ENCODE measurements at places on chromosomes 7 and 10.

DNA sequence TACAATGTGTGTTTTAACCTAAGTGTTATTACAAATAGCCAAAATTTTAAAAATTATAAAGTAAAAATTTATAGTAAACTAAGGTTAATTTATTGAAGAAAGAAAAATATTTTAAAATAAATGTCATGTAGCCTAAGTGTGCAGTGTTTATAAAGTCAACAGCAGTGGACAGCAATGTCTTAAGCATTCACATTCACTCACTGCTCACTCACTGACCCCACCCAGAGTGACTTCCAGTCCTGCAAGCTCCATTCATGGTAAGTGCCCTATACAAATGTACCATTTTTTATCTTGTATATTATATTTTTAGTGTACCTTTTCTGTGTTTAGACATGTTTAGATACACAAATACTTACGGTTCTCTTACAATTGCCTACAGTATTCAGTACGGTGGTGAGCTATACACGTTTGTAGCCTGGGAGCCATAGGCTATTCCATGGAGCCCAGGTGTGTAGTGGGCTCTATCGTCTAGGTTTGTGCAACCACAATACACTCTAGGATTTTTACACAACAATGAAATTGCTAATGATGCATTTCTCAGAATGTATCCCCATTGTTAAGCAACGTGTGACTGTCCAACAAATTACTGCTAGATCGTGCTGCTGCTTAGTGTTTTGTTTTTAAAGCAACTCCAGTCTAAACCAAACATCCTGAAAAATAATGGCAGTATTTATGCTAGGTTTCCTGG lies 108.9 kb upstream of the NAMPT start:
- DNase-seq: no peak

GRCh38 chr7:27616914-27617548 lies 45.7 kb downstream of the HIBADH start:
- no peak for DNase-seq

GRCh38 chr10:14327527-14327926 lies 3.2 kb downstream of the FRMD4A start:
- DNase-seq: no peak

GRCh38 chr7:43302211-43302711 lies 189.8 kb downstream of the HECW1 start:
- peak; percentile 56 for DNase-seq

- no peak for DNase-seq
Measured at GRCh38 chr10:26773633-26774032, 76.1 kb downstream of the PDSS1 start.

- no peak for DNase-seq
Measured at GRCh38 chr10:127193125-127193524, 3.3 kb downstream of the INSYN2A start.

GRCh38 chr10:80518807-80519360 lies 18.8 kb upstream of the SH2D4B start:
- no peak for DNase-seq

GRCh38 chr10:16957038-16957437 lies 139.8 kb upstream of the RSU1 start:
- no peak for DNase-seq

DNA sequence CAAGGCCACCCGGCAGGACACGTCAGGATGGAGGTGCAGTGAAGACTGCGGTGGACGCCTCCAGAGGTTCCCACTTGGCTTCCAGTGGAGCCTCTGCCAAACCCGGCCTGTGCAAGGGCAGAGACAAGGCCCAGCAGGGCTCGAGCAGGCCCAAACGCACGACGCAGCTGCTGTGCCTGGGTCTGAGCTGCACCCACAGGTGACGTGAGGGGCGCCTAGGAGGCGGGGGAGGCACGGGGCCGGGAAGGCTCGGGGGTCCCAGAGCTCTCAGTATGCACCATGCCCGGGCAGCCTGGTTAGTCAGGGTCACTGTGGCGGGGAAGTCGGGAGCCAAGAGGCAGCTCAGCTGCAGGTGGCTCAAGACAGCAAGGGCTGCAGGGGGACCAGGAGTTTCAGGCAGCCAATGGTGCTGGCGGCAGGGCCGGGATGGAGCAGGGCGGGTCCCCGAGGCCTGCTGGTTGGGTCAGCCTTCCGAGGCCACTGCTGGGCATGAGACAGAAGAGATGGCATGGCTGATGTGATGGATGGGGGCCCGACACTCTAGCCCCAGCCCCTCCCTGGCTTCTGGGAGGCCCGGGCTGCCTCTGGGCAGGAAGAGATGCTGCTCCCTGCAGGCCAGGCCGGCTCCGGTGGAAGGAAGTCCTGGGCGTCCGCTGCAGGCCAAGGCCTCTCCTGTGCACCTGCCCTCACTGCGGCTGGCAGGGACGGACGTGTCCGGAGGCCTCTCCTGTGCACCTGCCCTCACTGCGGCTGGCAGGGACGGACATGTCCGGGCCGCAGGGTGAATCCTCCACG lies 72.2 kb upstream of the CFAP46 start:
- DNase-seq: no peak

DNA sequence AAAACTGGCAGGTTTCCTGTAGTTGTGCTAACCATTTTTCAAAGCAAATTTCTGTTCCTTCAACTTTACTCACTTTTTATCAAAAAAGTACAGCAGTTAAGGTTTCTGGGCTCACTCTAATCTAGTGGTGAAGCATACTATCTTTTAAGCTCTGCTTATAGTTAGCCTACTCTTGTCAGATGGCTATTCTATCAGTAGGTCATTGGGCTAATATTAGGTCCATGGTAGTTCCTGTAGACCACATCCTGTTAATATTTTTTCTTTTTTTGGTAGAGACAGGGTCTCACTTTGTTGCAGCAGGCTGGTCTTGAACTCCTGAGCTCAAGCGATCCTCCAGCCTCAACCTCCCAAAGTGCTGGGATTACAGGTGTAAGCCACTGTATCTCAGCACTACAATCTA lies 27.9 kb upstream of the NRCAM start:
- DNase-seq: no peak

DNA sequence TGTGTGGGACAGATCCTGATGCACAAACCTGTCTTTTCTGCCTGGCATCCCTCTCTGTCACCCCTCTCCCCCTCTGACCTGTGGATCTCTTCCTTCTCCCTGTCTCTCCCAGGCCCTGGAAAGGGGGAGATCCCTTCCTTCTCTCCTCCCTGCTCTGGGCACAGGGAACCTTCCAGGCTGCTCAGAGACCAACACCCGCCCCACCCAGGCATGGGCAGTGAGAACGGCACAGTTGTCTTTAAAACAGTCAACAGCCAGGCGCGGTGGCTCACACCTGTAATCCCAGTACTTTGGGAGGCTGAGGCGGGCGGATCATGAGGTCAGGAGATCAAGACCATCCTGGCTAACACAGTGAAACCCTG lies 34.7 kb downstream of the KCNH2 start:
- DNase-seq: no peak

DNA sequence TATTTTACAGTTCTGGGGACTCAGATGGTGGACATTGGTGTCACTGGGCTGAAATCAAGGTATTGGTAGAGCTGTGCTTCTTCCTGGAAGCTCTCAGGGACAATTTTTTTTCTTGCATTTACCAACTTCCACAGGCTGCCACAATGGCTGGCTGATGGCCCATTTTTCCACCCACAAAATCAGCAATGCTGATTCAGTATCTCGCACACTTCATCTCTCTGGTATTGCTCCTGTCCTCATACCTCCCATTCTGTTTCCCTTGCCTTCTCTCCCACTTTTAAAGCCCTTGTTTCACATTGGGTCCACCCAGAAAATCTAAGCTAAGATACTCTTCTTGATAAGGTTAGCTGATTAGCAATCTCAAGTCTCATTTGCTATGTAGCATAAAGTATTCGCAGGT lies 530.9 kb upstream of the POM121L12 start:
- no peak for DNase-seq

GRCh38 chr10:99630433-99630832 lies 10.2 kb upstream of the SLC25A28 start:
- no peak for DNase-seq

DNA sequence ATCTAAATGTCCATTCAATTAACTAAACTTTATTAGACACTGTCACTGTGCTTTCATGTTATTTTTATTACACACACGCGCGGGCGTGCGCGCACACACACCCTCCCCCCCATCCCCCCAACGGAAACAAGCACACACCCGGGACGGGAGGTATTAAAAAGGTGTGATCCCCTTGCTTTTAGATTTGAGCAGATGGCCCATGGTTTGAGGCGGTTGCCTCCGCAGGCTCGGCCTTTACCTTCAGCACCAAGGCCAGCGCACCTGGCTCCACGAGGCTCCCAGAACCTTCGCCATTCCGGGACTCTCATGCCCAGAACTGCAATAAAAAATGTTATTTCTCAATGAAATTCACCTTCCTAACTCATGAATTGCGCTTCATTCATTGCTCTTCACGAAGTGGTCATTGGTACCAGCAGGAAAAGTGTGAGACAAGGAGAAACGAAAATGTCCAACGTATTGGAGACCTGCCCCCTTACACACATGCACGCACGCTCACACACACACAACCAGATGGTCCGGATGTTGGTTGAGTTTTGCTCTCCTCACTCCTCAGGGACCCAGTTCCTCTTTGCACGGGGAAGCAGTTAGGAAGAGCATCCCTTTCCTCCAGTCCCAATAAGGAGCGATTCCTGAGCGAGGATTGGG lies 20.8 kb upstream of the PTF1A start:
- no peak for DNase-seq

- DNase-seq: no peak
Measured at GRCh38 chr7:65302883-65303282, 70.8 kb upstream of the ZNF92 start.

- peak; percentile 33 for DNase-seq
Measured at GRCh38 chr10:101354328-101355071, 535 bp downstream of the BTRC start.

DNA sequence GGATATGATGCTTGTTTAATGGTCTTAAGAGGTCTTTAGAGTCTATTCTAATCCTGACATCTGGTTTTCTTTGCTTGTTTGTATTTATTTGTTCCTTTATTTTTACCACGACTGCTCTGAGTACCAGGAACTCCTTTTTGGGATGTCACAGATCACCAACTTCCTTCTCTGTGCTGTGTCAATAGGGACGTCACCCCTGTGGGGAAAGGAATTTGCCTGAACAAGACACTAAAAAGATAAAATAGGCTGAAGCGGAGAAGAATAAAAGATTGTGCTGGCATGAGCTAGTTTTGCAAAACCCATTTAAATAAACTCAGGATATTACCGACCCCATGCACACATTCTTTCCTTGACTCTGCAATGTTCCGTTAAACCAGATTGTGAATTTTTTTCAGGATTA lies 27.7 kb downstream of the MGMT start:
- DNase-seq: no peak

GRCh38 chr10:96578022-96578421 lies 8.8 kb downstream of the TM9SF3 start:
- DNase-seq: no peak

DNA sequence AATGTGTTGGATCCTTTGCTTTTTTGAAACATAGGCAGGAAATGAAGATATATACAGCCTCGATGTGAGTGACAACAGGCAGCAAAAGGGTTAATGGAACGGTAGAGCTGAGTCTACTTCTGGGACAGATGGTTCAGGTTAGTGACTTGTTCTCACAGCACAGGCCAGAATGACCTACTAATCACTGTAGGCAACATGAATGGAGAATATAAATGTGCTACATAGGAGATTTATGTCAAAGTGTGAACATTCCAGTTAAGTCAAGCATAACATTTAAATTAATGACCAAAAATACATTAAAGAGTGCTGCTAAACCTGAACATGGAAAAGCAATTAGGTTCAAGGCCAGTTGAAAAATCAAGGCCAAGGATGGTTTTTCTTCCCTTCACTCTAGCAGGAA lies 235.2 kb downstream of the POU6F2 start:
- no peak for DNase-seq

- DNase-seq: no peak
Measured at GRCh38 chr7:4015371-4015770, 666.7 kb upstream of the FOXK1 start.

GRCh38 chr10:47061776-47062175 lies 150.5 kb downstream of the PTPN20 start:
- no peak for DNase-seq

GRCh38 chr10:299969-300368 lies 164.7 kb downstream of the ZMYND11 start:
- no peak for DNase-seq

DNA sequence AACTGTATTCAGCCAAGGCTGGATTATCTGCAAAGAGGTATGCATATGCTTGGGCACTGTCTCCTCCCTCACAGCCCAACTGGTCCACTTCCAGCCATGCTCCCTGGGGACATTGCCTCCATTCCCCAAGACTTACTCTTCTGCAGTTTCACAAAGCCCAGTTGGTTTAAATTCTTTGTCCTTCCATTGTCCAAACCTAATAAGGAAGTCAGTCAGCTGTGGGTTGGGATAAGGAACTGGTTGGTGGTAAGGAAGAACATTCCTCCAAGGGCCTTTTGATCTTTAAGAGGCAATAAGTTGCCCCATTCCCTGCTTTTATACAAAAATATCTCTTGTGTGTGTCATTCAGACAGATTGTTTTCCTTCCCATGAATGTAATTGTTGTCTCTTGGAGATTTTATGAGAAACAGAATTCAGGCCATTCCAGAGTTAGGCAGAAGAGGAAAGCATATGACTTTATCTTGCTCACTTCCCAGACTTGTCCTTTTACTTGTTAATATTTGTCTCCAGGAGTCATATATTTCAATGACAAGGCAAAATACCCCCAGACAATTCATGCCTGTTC lies 673.7 kb downstream of the SUGCT start:
- no peak for DNase-seq

GRCh38 chr10:125331056-125331455 lies 170.7 kb upstream of the CTBP2 start:
- no peak for DNase-seq

DNA sequence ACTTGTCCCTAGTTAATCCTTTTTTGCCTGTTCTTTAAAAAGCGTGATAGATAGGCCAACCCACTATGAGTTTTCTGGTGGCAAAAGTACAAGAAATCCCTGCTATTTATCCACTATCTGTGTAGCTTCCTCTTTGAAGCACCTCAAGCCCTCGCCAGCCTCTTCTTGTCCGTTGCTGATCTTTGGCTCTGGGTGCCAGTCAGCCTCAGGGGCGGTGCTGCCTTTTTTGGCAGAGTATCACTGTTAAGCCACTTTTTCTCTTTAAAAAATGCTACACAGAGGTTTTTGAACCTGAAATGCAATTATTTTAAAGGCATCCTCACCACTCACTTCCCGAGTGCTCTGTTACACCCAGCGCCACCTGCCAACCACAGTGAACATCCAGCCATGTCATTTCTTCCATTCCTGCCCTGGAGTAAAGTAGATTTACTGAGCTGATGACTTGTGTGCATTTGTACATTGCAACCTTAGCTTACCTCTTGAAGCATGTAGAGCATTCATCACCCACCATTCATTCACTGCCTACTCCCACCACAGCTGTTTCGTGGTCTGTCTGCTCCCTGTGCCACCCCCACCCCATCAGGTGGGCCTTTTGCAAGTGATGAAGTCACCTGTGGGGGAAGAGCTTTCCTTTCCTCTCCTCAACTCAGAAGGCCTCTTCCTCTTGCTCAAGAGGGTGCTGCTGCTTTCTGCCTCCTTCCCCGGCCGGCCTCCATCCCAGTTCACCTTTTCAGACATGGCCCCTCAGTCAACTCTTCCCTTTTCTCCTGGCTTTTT lies 414.2 kb upstream of the GALNT17 start:
- no peak for DNase-seq

DNA sequence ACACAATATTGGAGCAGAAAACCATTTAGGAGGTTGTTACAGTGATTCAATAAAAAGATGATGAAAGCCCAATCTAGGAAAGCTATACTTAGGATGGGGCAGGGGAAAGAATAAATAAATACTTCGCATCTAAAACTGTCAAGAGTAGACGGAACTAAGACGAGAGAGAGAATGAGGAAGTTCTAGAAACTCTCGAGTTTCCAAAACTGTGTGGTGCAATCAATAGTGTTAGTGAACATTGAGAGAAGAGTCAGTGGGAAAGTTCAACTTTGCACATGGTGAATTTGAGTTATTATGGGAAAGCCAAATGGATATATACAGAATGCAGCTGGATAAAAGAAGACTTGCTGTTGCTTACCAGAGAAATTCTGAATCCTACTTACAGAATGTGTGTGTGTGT lies 133.8 kb upstream of the MEOX2 start:
- DNase-seq: no peak
